ENCODE measurements at places on chromosomes 12 and 14.

DNA sequence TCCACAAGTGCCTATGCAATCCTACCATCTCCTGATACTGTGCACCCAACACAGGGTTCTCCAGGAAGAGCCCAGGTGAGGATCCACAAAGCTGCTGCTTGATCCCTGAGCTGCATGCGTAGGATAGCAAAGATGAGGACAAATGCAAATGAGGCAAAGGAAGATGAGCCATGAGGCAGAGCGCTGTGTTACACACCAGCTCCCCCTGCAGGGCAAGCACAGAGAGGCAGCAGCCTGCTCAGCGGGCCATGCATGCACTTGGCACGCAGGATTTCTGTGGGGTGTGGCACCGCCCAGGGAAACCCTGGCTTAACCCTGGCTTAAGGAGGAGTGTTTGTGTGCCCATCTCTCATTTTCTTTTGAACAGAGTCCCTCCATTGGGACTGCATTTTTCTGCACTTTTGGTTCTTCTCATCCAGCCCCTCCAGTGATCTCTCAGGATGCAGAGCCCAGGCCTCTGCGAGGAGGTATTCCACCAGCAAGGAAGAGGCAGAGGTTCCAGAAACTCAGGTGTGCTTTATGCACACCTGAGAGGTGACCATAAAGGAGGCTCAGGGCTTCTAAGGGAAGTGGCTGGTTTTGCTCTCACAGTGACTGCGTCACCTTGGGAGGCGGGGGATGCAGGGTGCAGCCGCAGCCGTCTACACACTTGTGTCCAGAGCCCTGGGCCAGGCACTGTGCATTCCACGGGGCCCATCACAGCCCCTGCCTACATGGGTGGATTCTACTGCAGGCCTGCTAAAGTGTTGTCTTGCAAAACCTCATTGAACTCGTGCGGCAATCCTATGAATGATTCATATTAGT is 973.3 kb upstream of the TMEM132C start:
- DNase-seq = peak; percentile 25

GRCh38 chr12:69028941-69029729 is 96.2 kb upstream of the CPM start:
- no peak for DNase-seq

DNA sequence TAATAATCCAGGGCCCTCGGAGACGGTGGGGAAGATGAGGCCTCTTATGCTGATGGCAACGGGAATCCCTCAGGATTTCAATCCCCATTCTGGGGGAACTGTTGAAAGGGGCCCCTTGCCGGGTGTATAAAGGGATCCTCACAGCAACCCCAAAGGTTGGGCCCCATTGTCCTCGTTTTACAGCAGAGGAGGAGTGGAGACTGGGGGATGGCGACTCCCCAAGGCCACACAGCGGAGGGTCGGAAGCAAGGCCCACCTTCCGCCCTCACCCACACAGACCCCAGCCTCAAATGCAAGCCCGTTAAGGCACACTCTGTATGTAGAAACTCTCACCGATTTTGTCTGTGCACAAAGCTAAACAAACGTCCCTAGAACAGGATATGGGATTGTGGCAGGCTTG is 327.9 kb upstream of the DIO3 start:
- DNase-seq = no peak

GRCh38 chr14:54221432-54221803 is 175.4 kb upstream of the CDKN3 start:
- no peak for DNase-seq

DNA sequence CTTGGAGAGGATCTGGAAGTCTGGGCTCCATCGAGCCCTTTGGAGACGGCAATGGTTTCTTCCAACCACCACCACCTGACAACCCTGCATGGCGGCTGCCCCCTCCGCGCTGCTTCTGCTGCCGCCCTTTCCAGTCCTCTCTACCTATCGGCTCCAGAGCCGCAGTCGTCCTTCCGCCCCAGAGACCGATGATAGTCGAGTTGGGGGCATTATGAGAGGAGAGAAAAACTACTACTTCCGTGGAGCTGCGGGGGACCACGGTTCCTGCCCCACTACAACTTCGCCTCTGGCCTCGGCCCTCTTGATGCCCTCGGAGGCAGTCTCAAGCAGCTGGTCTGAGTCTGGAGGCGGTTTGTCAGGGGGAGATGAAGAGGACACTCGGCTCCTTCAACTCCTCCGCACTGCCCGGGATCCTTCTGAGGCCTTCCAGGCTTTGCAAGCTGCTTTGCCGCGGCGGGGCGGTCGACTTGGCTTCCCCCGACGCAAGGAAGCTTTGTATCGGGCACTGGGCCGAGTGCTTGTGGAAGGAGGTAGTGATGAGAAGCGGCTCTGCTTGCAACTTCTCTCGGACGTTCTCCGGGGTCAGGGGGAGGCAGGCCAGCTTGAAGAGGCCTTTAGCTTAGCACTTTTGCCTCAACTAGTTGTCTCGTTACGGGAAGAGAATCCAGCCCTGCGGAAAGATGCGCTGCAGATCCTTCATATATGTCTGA is 499 bp downstream of the TOGARAM1 start:
- DNase-seq = no peak

GRCh38 chr14:60686865-60687264 is 37.3 kb downstream of the SIX4 start:
- no peak for DNase-seq

DNA sequence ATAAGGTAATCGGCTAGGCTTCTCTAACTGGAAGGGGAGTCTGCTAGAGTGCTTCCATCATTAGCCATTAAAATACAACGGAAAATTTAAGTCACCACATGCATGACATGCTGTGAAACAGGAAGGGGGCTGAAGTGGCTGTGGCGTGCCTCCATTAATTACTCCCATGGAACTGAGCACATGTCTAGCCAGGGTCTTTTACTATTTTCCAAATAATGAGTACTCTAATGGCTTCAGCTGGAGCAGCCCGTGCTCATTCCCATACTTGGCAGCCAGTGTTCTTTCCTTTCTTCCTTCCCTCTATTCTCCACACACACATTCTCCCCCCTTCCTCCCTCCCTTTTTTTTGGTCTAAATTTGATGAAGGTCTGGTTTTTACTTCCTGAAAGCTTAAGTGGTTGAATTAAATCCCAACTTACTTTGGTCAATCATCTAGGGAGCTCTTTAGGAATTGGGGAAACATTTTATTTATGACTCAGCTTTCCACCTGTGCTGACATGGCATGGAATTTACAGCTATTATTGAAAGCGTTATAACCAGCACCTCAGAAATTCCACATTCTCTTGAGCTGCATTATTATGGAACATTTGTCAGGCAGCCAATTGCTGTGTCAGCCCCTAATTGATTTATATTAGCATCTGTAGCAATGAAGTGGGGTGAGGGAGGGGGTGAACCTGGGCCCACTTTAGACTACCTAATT is 72.3 kb downstream of the LRIG3 start:
- DNase-seq = no peak

- no peak for DNase-seq
These were observed 69.2 kb downstream of the SLC6A12 start for GRCh38 chr12:144650-145284.

GRCh38 chr14:104925855-104926609 is 1.4 kb downstream of the PLD4 start:
- no peak for DNase-seq

DNA sequence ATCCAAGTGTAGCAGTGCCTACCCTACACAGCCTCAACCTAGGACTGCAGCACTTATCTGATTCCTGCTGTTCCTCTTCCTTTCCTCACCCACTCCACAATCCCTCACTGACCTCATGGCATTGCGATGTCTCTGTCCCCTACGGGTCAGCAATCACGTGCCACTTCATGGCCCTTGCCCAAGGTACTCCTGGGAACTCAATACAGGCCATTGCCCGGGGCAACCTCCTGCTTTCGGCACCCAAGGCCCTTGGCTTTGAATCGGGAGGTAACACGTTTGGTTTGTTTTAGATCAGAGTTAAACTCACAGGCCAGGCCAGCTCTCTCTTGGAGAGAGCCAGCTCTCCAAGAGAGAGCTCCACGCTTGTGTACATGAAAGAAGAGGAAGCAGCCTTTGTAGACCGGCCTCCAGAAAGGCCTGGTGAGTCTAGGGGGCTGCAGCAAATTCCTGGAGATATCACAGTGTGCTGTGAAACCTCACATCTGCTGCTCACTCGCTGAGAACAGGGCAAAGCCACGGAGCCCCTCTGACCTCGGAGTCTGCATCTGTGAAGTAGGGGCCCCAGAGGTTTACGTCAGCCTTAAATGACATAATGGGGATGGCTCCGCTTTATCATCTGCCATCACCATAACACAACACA is 12.2 kb downstream of the CLMN start:
- DNase-seq = no peak

DNA sequence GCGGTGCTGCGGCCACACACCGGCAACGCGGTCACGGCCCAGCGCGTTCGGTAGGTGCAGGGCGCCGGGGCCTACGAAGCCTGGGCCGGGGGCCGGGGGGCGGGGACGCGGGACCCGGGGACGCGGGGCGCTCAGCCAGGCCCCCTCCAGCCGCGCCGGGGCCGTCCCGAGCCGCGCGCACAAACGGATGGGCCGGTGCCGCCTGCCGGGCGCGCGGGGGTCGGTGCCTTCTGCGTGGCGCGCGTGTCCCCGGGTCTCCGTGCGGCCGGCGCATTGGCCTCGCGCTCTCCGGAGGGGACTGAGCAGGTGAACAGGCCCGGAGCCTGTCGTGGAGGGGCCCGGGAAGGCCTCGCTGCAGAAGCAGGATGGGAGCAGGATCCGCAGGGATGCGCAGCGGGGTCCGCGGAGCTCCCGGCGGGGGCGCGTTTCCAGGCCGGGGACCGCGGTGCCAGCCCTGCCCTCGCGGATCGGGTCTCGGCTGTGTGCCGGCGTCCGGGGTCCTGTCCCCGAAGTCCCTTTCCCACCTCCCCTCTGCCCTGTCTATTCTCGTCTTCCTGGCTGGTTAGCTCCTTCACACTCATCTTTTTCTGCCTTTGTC is 421 bp downstream of the GLT1D1 start:
- no peak for DNase-seq

- no peak for DNase-seq
These were observed 420.1 kb downstream of the FUT8 start for GRCh38 chr14:65832431-65833266.

- no peak for DNase-seq
These were observed 1638.7 kb upstream of the SEL1L start for GRCh38 chr14:83172363-83172762.

GRCh38 chr14:91927191-91927590 is 20.3 kb downstream of the FBLN5 start:
- DNase-seq = no peak

DNA sequence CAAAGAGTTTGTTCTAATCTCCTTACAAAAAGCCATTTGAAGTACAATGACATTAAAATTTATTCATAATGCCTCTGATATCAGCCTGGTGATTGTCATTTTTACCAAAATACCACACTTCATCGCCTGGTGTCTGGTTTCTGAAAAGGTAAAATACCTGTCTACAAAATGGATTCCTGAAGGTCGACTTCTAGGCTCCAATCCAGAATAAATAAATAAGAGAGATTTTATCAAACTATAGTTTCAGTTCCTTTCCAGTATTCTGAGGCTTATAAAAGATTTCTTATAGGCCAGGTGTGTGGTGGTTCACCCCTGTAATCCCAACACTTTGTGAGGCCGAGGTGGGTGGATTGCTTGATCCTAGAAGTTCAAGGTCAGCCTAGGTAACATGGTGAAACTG is 340.7 kb downstream of the SLC16A7 start:
- DNase-seq = no peak

GRCh38 chr12:18165422-18165871 is 75.5 kb upstream of the RERGL start:
- no peak for DNase-seq

DNA sequence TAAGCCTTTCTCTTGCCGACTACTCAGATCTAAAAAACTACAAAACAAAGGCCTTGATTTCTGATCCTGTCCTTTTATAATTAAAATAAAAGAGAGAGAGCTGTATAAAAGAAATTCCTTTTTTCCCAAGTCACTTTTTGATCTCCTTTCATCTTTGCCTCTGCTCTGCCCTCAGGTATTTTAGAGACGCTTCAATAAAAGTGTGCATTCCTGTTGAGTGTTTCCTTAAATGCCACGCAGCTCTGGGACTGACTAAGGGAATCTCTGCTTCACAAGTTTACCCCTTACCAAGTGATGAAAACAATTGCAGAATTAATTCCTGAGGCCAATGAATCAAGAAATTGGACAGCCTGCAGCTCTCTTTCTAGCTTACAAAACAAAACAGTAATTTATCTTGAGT is 1109.8 kb downstream of the TMTC2 start:
- no peak for DNase-seq

GRCh38 chr14:93975791-93976476 is 436 bp downstream of the ASB2 start:
- no peak for DNase-seq

- DNase-seq = no peak
These were observed 471.2 kb upstream of the PRICKLE1 start for GRCh38 chr12:43060742-43061141.

GRCh38 chr14:90305176-90305601 is 26.6 kb downstream of the NRDE2 start:
- no peak for DNase-seq

DNA sequence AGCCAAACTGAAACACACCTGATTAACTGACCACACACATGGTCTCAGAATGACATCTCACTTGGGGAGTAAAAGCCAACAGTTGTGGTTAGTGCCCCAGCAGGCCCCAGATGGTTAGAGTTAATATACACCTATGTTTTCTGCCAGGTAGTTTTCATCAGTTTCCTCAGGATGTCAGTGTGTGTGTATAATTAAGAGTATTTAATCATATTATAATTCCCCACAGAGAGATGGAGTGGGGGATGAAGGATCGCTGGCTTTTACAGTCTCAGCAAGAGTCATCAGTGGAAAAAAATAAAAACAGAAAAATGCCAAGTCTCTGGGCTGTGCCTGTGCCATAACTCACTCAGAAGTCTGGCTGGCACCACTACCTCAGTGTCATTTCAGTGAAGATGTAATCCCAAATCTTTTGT is 412.5 kb downstream of the ZFP36L1 start:
- DNase-seq = no peak

DNA sequence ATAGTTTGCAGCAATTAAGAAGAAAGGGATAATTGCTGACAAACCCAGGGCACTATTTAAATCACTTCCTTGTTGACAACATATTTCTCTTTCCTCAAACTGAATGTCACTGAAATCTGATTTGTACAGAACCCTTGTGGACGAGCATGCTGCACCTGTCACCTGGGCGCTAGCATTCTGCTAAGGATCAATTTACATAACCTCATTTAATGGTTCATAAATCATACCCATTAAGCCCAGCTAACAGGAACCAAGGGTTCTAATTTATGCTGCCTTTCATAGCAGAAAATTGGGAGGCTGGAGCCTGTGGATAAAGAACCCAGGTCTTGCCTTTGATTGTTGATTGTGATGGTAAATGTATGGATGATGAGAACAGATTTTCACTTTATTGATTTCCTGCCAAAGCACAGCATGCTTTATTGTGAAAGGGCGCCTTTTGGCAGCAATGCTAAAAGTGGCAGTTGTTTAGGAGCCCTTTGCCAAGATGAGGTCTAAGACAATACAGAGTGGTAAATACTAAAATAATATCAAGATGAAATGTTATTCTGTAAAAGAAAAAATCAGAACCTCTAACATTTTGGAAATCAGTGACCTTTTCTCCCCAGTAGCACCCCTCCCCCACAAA is 95.4 kb downstream of the NKX2-1 start:
- no peak for DNase-seq

DNA sequence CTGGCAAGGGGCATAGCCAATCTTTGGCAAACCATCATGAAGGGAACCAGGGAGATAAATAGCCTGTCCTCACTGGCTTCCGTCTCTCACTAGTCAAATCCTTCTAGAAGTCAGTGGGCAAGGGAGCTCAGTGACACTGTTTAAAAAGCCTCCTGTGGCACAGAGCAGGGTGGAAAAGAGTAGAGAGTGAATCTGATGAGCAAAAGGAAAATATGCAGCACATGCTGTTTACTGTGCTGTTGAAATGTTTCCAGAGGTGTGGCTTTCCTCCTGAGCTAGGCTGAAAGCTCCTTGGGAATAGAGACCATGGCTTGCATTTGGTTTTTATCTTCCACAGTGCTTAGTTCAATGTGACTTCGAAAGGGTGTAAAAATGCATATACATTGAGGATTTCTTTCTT is 7.7 kb upstream of the DYRK2 start:
- no peak for DNase-seq
